ENCODE measurements at places on chromosomes 13 and 19.

DNA sequence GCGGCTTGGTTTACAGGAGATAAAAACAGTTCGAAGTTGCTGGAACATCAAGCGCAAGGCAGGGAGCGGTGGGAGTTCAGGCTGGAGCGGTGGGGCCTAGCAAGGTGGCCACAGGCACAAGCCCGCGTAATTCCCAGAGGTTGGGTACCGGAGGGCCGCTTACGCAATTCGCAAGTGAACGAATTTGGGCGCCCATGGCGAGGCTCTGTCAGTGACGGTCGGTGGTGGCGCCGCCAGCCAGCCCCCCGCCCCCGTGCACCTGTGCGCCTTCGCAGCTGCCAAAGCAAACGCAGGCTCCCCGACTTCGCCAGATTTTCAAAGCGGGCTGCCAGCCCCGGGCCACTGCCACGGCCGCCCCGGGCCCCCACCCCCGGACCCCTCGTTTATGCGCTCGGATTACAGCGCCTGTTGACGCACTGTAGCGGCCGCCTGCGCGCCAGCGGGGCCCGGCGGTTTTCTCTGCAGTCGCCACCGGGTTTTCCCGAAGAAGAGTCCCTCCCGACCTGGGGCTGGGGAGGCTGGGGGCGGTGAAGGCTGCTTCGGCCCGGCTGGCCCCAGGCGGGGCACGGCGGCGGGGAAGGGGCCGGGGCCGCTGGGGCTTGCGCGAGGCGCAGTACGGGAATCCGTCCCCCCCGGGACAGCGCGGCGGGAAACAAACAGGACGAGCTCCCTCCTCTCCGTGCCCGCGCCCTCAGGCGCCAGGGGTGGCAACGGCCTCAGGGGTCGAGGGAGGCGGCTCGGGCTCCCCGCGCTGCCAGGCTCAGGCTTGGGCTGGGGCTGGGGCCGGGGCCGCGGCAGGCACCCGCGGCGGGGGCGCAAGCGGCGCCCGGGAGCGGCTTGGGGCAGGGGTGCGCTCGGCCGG, 709 bp downstream of the N4BP2L1 start:
- DNase-seq: no peak

- peak; percentile 97 for DNase-seq
Measured at GRCh38 chr19:48795055-48795684, 15.7 kb downstream of the BCAT2 start.

DNA sequence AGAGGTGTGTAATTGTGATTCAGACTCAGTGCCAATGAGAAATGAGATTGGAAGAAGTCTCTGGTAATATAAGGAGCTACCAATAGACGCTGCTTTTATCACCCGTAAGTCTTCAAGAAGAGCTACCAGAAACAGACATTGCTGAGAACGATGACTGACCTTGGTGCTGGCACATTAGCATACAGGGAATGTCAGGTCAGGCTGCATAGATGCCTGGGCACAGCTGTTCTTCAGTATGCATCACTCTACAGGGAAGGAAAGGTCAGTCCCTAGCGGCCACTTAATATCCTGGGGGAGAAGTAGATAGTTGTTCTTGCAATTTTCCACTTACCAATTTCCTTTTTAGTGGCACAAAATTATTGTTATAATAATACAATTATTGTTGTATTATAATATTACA, 380.4 kb downstream of the PCDH9 start:
- no peak for DNase-seq

GRCh38 chr13:53612200-53612599, 583.6 kb downstream of the OLFM4 start:
- no peak for DNase-seq

- peak; percentile 38 for DNase-seq
Measured at GRCh38 chr13:20073775-20074174, 87.1 kb downstream of the GJA3 start.

GRCh38 chr13:75993241-75993640, 357.1 kb downstream of the LMO7 start:
- no peak for DNase-seq

DNA sequence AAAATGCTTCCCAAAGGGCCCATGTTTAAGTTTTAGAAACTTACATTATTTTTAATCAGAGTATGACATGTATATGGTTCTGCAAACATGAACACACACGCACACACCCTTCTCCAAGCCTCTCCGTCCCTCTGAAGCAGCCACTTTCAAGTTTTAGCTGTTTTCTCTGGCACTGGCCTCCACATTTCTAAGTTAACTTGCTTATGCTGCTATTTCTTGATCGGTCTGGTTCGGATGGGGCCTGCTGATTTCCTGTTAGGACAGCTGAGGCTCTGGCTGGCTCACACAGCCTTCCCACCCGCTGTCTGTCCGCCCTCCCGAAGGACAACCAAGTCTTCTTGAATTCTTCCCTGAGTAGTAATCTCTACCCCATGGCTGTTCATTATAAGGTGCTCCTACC, 4.4 kb downstream of the SPC24 start:
- DNase-seq: no peak

DNA sequence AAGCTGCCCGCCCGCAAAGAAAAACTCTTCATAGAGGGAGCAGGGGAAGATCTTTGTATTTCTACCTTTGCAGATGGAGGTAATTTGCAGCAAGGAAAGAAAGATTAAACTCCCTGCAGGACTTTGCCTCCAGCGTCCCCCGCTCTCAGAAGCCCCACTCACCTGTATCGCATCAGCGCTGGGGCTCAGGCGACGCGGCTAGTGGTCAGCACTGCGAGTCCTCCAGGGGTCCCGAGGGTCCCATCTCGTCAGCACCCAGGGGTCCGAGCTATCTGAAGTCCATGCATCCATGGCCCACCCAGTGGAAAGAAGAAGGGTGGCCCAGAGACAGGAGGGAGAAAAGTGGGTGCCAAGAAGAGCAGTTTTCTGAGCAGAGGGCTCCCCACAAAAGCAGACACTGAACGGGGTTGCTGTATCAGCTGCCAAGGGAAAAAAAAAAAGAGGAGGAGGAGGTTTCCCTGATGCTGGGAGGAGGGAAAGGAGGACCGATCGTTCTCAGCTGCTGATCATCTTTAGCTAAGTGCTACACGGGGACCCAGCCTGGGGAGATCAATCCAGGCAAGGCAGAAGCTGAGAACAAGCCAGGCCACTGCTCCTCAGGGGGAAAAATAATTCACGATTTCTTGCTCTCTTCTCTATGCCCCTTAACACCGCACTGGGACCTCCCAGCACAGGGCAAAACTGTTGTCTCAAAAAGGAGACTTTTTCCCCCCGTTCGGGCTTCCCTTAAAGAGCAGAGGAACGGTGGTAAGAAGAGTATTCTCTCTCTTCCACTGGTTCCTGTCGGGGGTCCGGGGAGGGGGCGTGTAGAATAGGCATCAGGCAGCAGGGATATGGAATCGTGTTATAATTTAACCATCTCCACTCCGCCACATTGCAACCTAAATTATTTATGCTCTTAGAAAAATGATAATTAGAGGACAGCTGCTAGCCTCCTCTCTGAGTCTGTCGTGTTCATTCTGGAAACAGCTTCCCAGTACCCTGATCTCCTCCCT, 117.7 kb upstream of the CACNA1A start:
- DNase-seq: no peak

GRCh38 chr13:99435998-99436397, 65.3 kb upstream of the TM9SF2 start:
- no peak for DNase-seq

DNA sequence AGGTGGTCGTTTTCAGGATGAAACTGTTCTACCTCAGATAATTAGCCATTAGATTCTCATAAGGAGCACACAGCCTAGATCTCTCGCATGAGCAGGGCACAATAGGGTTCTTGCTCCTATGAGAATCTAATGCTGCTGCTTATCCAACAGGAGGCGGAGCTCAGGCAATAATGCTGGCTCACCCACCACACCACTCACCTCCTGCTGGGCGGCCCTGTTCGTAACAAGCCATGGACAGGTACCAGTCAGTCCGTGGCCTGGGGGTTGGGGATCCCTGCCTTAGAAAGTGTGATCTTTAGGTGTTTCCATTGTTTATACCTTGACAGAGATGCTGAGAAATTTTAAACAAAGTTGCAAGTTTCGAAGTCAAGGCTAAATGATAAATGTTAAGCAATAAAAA, 344.6 kb upstream of the HTR2A start:
- no peak for DNase-seq
